ENCODE measurements at places on chromosomes 6 and 20.

DNA sequence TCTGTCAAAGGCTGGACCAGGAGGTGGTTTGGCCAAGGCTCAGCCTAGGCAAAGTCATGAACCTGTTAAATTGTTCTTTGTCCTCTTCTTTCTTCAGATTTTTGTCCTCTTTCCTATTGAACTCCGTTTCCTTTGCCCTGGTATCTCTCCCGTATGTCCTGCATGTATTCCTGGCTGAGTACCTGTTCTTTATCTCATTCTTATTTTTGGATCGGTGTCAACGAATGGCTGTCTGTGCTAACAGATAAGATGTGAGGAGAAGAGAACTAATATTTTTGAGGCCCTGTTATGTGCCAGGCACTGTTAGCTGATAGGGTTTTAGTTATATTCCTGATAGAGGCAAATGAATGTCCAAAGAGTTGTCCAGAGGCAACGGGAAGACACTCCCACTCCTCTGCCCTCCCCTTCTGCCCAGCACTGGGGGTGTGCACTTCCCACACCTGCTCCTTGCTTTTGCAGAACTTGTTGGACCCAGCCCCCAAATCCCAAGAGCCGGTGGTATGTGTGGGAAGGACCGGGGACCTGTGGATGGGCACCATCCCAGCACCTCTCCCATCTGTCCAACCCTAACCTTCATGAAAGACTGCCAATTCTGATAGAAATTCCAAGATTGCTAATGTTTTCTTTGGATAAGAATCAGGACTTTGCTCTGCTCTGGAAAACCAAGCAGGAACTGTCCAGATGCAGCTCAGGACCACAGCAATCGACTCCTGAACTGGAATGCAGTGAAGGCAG is 20.6 kb downstream of the MMP24OS start:
- DNase-seq: no peak

- no peak for DNase-seq
Observed at GRCh38 chr6:19845266-19846041, 8.3 kb downstream of the ID4 start.

GRCh38 chr6:130043344-130043743 is 25.0 kb downstream of the L3MBTL3 start:
- no peak for DNase-seq

DNA sequence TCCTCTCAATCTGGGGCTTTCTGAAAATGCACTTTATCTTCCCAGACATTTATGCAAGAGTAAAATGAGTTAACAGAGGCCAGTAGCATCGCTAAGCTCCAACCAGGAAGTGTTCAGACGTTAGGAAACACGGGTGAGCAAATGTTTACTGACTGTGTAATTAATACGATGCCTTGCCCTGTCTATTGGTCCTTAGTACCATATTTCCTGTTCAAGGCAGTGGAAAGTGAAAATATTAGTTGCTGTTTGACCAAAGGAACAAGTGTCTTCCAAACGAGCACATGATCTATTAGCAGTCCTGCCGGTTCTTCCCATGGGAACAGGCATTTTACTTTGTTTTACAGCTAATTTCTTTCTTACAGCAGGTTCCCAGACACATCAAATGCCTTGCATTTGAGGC is 311.1 kb upstream of the JAG1 start:
- no peak for DNase-seq

- DNase-seq: no peak
Observed at GRCh38 chr6:139533573-139534471, 159.4 kb upstream of the CITED2 start.

DNA sequence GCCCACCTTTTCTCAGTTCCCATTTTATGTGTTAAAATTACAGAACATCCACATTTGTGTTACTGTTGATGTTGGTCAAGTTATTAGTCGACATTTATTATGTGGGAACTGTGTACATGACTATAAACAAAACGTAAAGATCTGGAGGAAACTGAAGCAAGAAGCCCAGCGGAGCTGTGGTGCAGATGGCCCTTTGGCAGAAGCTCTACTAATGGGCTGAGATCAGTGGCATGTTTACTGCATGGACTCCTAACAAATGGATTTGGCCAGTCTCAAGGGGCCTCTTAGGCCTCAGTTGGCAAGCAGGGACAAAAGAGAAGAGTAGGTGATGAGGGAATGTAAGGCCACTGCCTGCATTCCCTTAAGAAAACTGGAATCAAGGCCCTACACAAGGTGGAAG is 282.1 kb upstream of the TCF21 start:
- no peak for DNase-seq

GRCh38 chr6:56526860-56527544 is 115.7 kb downstream of the DST start:
- DNase-seq: no peak

Data from neural crest cell (in vitro differentiated cells).